Chondrocyte (in vitro differentiated cells): ENCODE measurements at places on chromosomes 11 and 22. TPM values are rescaled to one million over a fixed set of nuclear protein-coding genes. Genes with fewer than 3 reads are reported as not detected.

Gene CCS
- 31.0 to 34.2 TPM (median 32.3 TPM) in 3 replicates for total RNA-seq

DNA sequence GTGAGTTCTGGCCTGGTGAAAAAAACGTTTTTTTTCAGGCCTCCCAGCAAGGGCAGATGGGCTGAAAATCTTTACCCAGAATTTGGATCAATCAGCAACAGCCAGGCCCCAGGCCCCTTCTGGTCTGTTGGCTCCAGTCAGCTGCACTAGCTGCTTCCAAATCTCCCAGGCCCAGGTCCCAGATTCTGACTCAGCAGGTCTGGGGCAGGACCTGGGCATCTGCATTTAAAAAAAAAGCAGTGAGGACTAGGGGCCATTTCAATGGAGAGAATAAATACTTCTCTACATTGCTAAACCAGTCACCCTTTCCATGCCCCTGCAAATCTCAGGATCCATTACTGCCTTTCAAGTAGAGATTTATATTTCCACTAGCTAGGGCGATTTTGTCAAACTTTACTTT lies 4.3 kb downstream of the SLC15A3 start:
- no peak for DNase-seq

DNA sequence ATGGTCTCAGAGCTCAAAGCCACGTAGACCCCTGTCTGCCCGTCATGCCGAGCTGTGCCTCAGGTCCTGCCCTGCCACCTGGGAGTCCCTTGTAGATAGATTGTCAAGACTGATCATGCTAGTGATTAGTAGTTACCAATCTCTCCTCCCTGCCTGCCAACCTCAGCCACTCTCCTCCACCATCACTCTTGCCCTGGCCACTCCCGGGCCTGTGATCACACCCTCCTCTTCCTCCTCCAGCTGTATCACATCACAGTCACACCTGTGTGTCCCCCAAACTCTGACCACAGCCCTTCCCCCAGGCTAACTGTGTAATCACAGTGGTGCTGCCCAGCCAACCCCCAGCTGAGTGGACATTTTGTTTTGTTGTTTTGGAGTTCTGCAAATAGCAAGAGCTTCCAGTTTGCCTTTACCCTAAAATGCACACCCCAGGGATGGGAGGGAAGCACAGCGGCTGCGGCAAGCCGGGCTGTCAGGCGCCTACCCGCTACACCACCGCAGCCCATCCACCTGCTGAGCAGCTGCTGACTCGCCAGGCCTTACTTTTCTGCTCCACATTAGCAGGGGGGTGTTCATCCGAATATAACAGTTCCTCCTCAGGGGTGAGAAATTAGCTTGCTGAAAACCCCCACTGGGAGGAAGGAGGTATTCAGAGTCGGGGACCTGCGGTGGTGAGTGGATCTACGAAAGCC lies 45.8 kb downstream of the LRFN4 start:
- DNase-seq = no peak

GRCh38 chr11:3942956-3943497 lies 87.6 kb downstream of the STIM1 start:
- no peak for DNase-seq

DNA sequence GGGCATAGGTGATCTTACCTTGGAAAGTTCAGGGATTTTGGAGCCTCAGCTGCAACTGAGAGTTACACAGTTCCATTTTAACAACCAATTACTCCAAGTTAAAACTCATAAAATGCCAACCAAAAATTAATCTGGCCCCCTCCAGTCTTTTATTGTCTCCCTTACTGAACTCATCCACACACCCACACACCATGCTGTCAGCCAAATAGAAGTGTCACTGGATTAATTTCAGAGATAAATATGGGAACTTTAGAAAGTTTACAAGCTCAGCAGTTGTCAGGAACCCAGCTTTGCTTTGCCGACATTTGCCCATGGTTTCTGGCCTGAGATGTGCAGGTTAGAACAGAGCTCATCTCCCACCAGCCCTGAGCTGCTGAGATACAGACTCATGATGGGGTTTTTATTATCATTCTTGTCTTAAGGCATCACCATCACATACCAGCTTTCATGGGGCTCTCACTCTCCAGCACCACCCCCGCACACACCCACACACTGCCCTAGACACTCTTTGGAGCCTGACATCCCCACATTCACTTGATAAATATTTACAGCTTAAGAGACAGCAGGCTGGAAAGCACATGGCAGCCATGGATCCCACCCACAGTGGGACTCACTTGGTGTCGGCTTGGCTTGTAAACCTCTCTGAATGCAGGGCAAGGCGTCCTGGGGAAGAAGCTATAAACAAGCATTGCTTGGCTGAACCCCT lies 23.7 kb upstream of the CTR9 start:
- no peak for DNase-seq
